ENCODE measurements at places on chromosomes 12 and 14.

- DNase-seq: no peak
Measured at GRCh38 chr14:31902002-31902401, 175.1 kb upstream of the ARHGAP5 start.

GRCh38 chr12:6266541-6266966 lies 43.9 kb upstream of the PLEKHG6 start:
- DNase-seq: no peak

DNA sequence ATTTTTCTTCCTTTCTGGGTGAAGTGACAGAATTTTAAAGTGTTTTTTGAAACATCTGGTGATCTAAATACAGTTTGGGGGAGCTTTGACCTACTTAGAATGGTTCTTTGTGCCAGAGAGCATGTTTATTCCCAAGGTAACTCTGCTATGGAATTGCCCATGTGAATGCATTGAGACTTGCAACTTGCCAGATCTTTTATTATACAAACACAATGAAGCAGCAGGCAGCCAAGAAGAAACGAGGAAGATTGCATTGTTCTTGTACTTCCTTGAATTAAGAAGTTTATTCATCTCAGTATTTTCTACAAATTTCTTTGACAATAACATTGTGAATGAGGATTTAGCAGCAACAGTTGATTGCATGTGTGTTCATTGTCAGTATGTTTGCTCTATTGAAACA lies 55.5 kb downstream of the FGD4 start:
- DNase-seq: no peak

DNA sequence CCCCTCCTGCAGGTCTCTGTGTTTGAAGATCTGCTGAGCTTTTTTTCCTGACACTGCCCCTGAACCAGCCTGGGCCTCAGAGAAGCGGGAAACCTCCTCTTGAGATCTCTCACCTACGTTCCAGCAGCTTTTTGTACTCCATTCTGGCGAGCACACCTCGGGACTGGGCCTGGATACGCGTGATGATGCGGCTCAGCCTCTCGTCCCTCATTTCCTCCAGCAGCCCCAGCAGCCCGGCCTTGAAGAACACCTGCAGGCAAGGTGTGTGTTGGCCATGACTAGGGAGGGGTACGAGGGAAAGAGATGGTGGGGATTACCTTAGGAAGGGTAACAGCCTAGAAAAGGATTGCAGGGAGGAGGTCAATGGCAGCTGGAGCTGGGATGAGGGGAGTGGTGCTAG lies 10.3 kb downstream of the MYH7 start:
- DNase-seq: no peak

DNA sequence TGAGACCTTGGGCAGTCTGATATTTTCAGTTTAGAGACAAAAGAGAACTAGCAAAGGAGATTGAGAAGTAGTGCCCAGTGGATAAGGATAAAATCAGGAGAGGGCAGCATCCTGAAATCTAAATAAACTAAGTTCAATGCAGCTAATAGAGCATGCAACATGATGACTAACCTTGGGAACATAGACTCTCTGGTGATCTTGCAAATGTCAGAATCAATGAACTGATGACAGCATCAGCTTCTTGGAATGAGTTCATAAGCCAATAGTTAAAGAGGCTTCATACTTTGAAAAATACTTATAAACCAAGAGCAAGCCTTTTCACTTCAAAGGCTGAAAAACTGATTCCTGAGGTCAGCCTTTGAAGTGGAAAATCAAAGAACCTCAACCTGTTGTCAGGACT lies 8.2 kb downstream of the TAS2R19 start:
- peak; percentile 9 for DNase-seq

DNA sequence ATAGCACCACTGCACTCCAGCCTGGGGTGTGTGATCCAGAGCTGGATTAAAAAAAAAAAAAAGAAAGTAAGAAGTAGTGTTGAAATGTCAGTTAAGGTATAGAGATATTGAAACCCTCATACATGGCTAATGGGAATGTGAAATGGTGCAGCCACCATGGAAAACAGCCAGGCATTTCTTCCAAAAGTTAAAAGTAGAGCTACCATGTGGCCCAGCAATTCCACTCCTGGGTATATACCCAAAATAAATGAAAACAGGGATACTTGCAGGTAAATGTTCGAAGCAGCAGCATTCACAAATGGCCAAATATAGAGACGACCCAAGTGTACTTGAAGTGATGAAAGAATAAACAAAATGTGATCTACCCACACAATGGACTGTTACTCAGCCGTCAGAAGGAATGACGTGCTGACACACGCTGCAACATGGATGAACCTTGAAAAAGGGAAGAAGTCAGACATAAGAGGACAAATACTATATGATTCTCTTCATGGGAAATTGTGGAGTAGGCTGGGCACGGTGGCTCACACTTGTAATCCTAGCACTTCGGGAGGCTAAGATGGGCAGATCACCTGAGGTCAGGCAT lies 15.2 kb downstream of the IL31 start:
- DNase-seq: no peak

- no peak for DNase-seq
Measured at GRCh38 chr12:64666054-64666914, 56.0 kb downstream of the RASSF3 start.

DNA sequence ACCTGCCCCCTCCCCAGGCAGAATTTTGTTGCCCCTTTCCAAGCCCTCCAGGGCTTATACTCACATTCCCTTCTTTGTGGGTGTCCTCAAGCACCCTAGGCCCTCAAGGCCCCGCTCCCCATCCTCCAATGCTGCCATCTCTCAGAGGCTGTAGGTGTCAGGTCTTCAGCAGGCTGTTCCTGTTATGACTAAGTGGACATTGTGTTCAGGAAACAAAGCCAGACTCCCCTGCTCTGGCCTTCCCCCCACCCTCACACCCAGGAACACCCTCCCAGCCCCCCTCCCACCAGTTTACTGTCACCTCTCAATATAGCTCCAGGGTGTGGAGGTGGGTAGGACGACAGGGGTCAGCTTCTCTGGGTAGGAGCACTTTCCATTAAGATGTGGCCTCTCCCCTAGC lies 1.4 kb upstream of the MYH6 start:
- DNase-seq: no peak

DNA sequence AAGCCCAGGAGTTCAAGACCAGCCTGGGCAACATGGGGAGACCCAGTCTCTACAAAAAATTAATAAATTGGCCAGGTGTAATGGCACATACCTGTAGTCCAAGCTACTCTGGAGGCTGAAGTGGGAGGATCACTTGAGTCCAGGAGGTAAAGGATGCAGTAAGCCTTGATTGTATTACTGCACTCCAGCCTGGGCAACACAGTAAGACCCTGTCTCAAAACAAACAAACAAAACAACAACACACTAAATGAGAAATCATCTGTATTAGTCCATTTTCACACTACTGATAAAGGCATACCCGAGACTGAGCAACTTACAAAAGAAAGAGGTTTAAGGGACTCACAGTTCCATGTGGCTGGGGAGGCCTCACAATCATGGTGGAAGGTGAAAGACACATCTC lies 4.7 kb upstream of the MLXIP start:
- DNase-seq: no peak

DNA sequence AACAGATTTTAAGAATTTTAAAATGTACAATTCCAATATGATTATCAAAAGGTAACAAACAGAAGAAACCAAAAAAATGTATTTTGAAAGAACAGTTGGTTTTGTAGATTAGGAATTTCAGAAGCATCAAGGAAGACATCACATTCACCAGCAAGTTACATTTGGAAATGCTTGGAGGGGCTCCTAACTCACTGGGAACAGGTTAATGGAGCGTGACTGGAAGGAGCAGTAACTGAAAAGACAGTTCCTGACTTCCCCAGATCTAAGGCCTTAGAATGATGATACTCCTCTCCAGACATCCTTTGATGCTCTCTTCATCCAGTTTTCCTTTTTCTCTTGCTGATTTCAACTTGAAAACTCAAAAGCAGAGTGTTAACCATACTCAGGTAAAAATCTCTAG lies 220.0 kb upstream of the EGLN3 start:
- no peak for DNase-seq

GRCh38 chr14:52060080-52060479 lies 8.8 kb downstream of the NID2 start:
- DNase-seq: no peak

GRCh38 chr12:48455116-48455515 lies 17.2 kb upstream of the ANP32D start:
- DNase-seq: no peak

GRCh38 chr12:50103767-50104321 lies at the start of gene GPD1:
Gene GPD1 (plus strand): TSS chr12:50104008. CDS start chr12:50104051, 43 bp downstream.
- peak; percentile 9 for DNase-seq

GRCh38 chr14:89626233-89626806 lies 209.3 kb upstream of the FOXN3 start:
- no peak for DNase-seq

DNA sequence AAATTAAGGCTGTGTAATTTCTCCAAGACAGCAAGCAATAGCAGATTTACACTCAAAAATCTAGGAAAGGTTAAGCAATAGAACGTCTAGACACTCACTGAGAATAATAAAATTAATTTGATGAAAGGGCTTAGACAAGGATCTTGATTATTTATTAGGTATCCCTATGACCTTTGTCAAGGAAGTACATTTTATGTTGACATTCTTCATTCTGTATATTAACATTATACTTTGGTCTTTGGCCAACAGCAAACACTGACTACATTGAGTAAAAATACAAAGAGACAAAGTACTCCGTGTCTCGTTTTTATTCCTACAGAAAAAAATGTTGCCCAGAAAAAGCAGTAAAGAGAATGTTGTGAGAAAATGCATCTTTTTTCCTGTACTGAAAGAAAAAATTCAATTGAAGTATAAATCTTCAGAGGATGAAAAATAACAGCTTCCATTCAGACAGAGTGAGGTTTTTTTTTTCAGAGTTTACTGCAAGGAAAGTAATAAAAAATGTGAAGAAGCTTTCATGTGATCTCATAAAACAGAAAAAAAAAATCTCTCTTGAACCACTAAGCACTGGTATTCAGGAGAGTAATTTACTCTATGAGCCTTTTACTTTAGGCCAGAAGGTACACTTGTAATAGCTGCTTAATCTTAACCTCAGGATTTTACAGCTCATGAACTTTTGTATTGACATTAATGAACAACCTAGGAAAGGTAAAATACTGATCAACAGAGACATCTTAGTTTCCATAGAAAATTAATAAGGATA lies 605.0 kb downstream of the FSCB start:
- no peak for DNase-seq

DNA sequence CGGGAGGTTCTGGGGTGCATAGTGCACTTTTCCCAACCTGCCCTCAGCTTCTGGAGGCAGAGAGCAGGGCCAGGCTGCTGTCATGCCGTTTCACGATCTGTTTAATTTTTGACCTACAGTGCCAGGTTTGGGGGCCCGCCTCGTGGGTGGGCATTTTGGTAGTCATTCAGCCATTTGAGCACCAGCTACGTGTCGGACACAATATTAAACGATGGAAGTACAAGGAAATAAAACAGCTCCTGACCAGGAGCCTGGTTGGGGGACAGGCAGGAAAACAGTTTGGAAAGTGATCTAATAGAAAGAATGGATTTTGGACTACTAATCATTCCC lies 708 bp downstream of the FNTB start:
- DNase-seq: no peak

DNA sequence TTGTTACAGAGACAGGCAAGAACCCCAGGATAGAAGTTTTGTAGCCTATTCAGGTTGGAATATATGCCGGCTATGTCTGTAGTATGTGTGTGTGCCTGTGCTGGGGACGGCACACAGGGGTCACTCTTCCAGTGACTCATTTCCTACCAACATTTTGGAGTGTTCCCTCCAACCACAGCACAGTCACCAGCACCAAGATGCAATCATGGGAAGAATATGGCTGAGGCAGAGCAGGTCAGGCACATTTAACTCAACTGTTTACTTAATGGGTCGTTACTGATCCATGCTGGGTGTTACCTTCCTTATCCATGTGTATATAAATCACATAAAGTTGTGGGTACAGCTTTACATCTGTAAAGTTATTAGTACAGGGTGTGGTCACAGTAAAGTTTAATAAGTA lies 178.3 kb downstream of the PRKD1 start:
- DNase-seq: peak; percentile 50

- DNase-seq: no peak
Measured at GRCh38 chr14:49860988-49861698, 8.6 kb upstream of the NEMF start.

GRCh38 chr12:45509621-45510020 lies 219.9 kb upstream of the ARID2 start:
- DNase-seq: no peak

GRCh38 chr12:130011611-130012385 lies 108.0 kb upstream of the TMEM132D start:
- DNase-seq: no peak

DNA sequence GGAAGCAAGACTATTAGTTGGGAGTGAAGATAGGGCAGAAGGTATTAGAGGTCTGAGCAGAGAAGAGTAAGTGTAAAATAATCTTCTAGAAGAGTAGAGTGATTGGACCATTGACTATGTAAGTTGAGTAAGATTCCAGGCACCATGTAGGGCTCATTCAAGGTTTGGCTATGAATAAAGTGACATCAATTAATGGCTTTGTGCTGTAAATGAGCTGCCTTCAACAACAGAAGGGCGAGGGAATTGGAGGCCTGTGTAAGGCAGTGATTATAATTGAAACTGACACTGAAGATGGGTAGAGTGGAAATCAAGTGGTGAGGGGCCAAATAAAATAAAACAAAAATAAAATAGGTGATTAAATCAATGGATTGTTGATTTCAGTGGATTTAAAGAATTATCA lies 26.4 kb downstream of the PTPRQ start:
- no peak for DNase-seq

DNA sequence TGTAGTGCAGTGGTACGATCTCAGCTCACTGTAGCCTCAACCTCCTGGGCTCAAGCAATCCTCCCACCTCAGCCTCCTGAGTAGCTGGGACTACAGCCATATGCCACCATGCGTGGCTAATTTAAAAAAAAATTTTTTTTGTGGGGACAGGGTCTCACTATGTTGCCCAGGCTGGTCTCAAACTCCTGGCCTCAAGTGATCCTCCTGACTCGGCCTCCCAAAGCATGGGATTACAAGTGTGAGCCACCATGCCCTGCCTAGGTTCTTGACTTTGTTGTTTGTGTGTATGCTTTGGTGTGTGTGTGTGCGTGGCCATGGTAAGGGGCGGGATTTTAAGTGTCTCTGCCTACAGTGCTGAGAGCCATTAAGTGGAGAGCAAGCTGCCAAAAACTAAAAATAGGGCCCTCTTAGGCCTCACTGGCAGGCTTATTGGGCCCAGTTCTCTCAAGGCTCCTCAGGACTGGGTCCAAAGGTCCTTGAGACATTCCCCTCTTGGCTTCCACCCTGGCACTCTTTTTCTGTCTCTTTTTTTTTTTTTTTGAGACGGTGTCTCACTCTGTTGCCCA lies 5.1 kb downstream of the COX14 start:
- no peak for DNase-seq

- DNase-seq: peak; percentile 74
Measured at GRCh38 chr12:124921200-124922031, 7.0 kb upstream of the UBC start.
